ENCODE measurements at places on chromosomes 6 and 20.

GRCh38 chr6:130717657-130718056 is 109.5 kb upstream of the SMLR1 start:
- DNase-seq: no peak

- no peak for DNase-seq
Observed at GRCh38 chr6:145929037-145929633, 35.0 kb downstream of the SHPRH start.

- DNase-seq: no peak
Observed at GRCh38 chr20:22511943-22512910, 72.1 kb downstream of the FOXA2 start.

DNA sequence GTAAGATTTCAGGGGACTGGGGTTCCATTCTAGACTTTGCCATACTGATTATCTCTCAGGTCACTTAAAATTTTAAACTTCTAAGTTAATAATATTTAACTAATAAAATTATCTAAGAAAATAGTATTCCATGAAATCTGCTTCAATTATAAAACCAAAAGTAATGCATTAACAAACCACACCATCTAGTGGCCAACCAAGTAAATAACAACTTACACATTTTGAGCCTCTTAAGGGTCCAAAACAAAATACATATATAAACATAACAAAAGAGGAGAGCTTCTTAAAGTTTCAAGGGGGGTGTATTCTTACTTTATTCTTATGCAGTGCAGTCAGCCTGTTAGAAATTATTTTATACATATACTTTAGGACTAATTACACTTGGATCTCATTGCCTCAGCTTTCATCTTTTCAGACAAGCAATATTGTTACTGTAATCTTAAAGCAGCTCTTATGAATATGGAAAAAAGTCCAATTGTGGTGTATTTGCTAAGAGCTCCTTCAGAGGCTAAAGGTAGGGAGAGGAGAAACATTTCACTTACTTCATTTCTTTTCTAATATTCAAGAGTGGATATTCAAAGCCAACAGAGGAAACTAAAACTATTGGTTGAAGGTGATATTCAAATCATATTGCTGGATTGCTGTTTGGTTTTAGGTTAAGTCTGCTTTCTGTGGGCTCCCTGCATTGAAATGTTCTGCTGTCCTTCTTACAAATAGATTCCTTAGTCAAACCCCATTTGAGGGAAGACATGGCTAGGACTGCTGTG is 199.7 kb upstream of the SIM1 start:
- no peak for DNase-seq

- DNase-seq: peak; percentile 19
Observed at GRCh38 chr6:14454473-14454775, 336.9 kb downstream of the CD83 start.

DNA sequence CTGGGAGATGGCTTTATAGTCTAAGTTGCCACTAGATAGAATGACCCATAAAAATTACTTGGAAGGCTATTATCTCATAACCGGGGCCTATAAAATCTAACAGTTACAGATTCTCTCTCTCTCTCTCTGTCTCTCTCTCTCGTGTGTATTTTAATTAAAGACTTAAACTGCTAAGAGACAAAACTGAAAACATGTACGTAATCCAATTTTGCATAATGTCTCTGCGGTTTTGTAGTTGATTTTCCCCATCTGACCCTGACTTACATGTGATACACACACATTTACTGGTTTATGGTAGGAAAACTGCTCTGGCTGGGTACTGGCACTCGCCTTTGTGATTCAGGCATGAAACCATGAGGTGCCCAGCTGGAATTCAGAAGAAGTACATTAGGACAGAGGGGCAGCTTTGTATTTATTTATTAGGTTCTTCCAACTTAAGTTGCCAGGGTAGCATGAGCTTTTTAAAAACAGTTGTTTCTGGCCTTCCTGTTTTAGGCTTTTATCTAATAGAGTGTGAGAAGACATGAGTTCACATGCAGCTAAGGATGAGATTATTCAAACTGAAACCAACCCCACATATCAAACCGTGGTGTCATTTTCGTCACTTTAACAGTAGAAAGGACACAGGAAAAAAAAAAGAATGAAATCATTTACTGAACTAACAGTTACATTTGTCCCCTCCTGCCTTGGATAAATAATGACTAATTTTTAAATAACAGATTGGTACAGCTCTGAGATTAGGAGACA is 182.5 kb downstream of the GMPR start:
- DNase-seq: peak; percentile 37

- DNase-seq: no peak
Observed at GRCh38 chr6:101113468-101114260, 232.5 kb upstream of the ASCC3 start.

DNA sequence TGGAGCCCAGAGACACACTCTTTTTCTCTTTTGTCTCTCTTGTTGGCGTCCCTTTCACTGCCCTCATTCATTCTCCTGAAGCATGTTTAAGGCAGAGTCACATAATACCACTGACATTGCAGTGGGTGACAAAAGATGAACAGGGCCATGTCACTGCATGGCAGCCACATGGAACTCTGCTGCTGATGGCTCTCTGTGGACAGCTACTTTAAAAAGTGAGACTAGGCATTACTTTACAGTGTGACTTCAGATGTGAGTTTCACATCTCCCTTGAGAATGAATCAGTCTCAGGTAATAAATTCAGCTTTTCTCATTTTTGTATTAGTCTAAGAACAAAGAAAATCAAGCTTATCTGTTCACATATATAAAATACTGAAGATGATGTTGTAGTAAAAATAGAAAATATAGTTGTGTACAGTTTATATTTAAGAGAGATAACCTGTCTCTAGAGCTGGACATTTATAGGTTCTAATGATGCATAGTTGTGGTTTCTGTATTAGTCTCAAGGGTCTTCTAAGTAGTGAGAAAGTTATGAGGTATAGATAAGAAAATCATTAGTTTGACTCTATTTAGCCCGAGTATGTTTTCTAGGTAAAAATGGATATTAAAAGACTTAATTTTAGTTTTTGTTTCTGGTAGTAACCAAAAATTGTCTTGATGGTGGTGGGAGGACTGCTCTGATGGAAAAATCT is 6.1 kb downstream of the MRS2 start:
- no peak for DNase-seq

GRCh38 chr20:22974354-22974753 is 60.8 kb upstream of the SSTR4 start:
- no peak for DNase-seq

- no peak for DNase-seq
Observed at GRCh38 chr6:142914937-142915697, 29.9 kb downstream of the HIVEP2 start.

GRCh38 chr20:32193996-32194395 is 13.5 kb downstream of the PLAGL2 start:
- no peak for DNase-seq

- no peak for DNase-seq
Observed at GRCh38 chr6:42084889-42085288, 34.6 kb downstream of the TAF8 start.

GRCh38 chr20:21017528-21018085 is 88.6 kb downstream of the LINC00237 start:
- DNase-seq: no peak

- peak; percentile 54 for DNase-seq
Observed at GRCh38 chr20:58447511-58448391, 58.7 kb downstream of the VAPB start.

DNA sequence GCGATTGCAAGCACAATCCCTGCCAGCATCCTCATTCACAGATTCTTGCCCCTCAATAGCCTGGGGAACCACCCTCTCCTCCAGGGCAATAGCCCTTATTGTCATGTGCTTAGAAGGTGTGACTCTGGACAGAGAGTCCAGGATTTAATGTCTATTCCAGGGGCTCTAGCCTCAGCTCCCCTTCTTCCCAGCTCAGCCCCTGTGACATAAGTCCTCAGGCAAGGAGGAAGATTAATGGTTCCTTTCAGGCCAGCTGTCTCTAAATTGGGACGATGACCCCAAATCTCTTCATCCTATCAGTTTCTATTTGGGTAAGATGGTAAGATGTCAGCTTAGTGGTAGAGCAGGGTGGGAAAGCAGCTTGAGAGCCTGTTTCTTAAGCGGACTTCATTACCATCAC is 8.1 kb downstream of the LRFN2 start:
- DNase-seq: no peak

DNA sequence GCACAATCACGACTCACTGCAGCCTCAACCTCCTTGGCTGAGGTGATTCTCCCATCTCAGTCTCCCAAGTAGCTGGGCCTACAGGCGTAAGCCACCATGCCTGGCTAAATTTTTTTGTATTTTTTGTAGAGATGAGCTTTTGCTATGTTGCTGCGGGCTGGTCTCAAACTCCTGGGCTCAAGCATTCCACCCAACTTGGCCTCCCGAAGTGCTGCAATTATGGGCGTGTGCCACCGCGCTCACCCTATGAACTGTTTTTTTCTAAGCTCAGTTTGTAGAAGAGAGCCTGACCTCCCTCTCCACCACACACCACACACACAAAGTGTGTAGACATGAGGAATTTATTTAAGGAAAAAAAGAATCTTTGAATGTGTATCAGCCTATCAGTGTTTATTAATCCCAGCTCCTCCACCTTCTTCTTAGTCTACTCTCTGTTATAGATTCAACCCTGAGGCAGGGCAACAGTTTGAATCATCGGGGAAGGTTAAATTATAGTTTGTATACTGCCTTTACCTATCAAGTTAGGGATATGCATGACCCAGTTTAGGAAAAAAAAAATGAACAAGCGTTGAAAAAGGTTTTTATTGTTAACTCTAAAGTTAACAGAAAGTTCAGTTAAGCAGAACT is 74.1 kb downstream of the PLEKHG1 start:
- no peak for DNase-seq

GRCh38 chr20:64121586-64121985 is 14.2 kb upstream of the NPBWR2 start:
- no peak for DNase-seq

GRCh38 chr6:36984581-36985416 is 1.2 kb downstream of the MTCH1 start:
- peak; percentile 50 for DNase-seq

GRCh38 chr6:64644024-64644423 is 1008.4 kb downstream of the PHF3 start:
- DNase-seq: no peak

GRCh38 chr20:22546344-22546743 is 38.0 kb downstream of the FOXA2 start:
- no peak for DNase-seq

DNA sequence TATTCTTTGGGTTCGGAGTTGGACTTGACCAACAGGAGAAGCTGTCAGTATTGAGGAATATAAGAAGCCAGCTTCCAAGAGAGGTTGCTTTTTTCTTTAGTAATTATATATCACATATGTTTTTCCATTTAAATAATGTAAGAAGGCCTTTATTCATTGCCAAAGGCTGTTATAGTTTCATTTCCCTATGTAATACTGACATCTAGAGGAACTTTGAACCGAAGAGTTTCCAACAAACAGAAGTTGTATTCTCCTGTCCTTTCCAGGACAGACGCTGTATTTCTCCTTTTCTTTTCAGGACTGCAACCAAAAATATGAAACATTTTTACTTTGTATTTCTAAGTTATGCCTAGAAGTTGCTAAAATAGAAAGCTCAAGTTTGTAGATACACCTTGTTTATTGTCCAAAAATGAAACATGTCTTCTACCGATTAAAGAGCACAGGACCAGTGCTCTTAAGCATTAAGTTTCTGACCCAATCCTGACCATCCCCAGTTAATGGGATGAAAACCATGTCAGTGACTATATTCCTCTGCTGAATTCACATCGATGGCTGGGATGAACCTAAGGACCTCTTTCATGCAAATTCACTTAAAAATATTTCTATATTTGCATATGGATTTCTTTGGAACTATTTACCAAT is 55.1 kb downstream of the MYLK4 start:
- no peak for DNase-seq

DNA sequence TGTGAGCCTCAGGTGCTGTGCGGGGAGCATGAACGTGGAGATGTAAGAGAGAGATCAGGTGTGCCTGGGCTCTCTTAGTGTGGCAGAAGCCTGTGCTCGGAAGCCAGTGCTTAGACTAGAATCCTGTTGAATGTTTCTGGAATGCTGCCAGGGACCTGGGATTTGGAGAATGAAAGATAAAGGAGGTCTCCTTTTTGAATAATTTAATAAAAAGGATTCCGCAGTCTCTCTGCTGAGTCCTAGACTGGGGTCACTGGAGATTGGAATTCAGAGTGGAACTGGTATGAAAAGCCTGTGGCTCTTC is 18.8 kb upstream of the EFCAB8 start:
- DNase-seq: no peak

- no peak for DNase-seq
Observed at GRCh38 chr6:38482466-38482865, 157.3 kb downstream of the BTBD9 start.

- no peak for DNase-seq
Observed at GRCh38 chr6:15171026-15171425, 74.8 kb upstream of the JARID2 start.

- no peak for DNase-seq
Observed at GRCh38 chr6:134732763-134733162, 217.1 kb downstream of the ALDH8A1 start.

DNA sequence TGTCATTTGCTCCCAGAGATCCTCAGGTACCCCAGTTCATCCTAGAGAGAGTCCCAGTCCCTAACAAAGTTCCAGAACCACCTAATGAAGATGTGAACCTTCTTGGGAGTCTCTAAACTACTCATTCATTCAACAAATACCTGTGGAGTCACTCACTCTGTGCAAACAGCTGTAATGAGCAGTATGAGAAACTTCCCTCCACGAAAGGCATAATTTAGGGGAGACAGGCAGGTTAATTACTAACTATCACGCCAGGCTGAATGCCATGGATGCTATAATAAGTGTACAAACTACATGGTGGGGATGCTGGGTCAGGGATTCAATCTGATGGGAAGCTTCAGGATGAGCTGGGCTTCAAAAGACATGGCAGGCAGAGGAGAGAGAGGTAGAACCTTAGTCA is 70.1 kb upstream of the AFDN start:
- DNase-seq: no peak

DNA sequence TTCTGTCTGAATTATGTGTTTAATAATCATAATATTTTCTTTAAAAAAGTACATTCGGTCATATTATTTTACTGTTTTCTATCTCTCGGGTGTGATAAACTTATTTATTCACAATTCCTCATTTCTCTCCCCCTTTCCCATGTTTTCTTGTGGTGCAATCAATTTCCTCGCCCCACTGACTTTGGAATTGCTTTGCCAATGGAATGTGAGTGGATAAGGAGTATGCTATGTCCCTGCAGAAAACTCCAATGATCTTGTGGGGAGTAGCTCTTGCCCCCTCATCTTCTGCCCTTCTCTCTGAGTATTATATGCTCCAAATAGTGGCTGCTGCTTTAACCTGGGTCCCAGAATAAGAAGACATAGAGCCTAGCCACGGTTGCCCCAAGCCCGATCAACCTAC is 64.1 kb downstream of the HMGN3 start:
- no peak for DNase-seq

Data from activated CD4-positive, alpha-beta T cell treated with anti-CD3 and anti-CD28 coated beads, Interleukin-2, amount 50 U/mL, for 4 hours (primary cell).